Activated T-cell treated with anti-CD3 and anti-CD28 coated beads, Interleukin-2, amount 50 U/mL, for 1 hour (primary cell): ENCODE measurements at places on chromosomes 3 and 15.

DNA sequence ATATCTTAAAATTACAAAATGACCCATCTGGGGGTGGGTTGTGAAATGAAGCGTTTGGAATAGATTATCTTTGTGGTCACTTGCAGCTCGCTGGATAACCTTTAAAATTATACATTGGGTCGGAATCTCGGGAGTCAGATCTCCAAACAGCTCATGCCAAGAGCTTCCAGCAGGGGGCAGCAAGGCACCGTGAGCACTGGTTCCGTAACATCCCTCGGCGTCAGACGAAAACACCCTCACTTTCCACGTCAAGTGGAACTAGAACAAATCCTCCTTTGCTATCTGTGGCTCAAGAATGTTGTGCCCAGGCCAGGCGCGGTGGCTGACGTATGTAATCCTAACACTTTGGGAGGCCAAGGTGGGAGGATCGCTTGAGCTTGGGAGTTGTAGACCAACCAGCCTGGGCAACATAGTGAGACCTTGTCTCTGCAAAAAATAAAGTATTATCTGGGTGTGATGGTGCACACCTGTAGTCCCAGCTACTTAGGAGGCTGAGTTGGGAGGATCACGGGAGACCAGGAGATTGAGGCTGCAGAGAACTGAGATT is 31.1 kb downstream of the UMPS start:
- DNase-seq, result peak; percentile 78

GRCh38 chr15:83873966-83874365 is 220.0 kb downstream of the ADAMTSL3 start:
- no peak for DNase-seq

DNA sequence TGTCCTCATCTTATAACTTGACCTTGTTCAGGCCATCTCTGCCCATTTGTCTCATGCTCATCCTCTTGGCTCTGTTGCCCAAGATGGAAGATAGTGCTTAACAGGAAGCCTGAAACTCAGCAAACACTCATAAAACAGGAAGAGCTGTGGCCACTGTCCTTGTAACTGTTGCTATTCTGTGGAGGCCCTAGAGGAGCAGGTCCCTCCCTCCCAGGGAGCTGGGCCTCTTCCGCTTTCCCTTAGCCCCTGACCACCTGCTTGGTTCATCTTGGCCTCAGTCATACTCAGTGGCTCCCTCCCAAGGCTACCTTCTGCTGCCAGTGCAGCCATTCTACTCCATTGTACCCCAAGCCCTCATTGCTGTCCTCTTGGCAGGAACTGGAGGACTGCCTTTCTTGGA is 3.5 kb downstream of the MAPKAPK3 start:
- DNase-seq, result no peak

GRCh38 chr15:76846782-76847181 is 58.4 kb downstream of the SCAPER start:
- no peak for DNase-seq

- no peak for DNase-seq
Observed at GRCh38 chr15:64137226-64137833, 14.2 kb upstream of the SNX22 start.
